H1 (cell line): ENCODE measurements at places on chromosomes 12 and 14. TPM values are rescaled to one million over a fixed set of nuclear protein-coding genes. Genes with fewer than 3 reads are reported as not detected.

- no peaks in the 10 kb centered on the region for H3K36me3 ChIP-seq
- H3K27ac ChIP-seq = no peak overlapping the region
- no peaks in the 10 kb centered on the region for H3K27me3 ChIP-seq
- H3K4me1 ChIP-seq = no peaks in the 10 kb centered on the region
- no peak for DNase-seq
Measured at GRCh38 chr14:104356020-104356737, 217.8 kb downstream of the KIF26A start.

The VTI1B gene
- 98.7 and 104 TPM in 2 replicates for total RNA-seq

GRCh38 chr12:7995266-7995963 is 37.1 kb upstream of the FOXJ2 start:
- H3K27me3 ChIP-seq = no peaks in the 10 kb centered on the region
- no peaks in the 10 kb centered on the region for H3K36me3 ChIP-seq
- H3K4me3 ChIP-seq = no peak overlapping the region
- H3K4me1 ChIP-seq = no peaks in the 10 kb centered on the region; the same call in 1 of the 2 replicates
- DNase-seq = peak; percentile 38

- no peak overlapping the region for H3K27ac ChIP-seq
- H3K27me3 ChIP-seq = no peaks in the 10 kb centered on the region
- peaks cover 2% of the 10 kb centered on the region; the same call in 1 of the 2 replicates for H3K36me3 ChIP-seq
- peaks cover 7% of the 10 kb centered on the region for H3K4me1 ChIP-seq
- no peak for DNase-seq
- H3K4me3 ChIP-seq = no peak overlapping the region
Measured at GRCh38 chr12:121241156-121241970, 31.4 kb downstream of the P2RX4 start.

DNA sequence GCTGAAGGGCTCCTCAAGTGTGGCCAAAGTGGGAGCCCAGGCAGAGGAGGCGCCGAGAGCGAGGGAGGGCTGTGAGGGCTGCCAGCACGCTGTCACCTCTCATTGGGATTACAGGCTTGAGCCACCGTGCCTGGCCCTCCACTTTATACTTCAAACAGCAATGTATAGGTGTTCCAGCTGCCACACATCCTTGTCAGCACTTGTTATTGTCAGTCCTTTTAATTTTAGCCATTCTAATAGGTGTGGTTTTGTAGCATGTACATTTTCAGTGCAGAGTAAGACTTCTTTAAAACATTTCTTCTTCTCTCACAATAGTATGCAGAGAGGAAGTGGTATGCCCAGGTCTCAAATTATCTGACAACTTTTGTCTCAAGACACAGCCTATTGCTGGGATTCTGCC is 27.5 kb upstream of the HNF1A start:
- no peak overlapping the region for H3K27ac ChIP-seq

DNA sequence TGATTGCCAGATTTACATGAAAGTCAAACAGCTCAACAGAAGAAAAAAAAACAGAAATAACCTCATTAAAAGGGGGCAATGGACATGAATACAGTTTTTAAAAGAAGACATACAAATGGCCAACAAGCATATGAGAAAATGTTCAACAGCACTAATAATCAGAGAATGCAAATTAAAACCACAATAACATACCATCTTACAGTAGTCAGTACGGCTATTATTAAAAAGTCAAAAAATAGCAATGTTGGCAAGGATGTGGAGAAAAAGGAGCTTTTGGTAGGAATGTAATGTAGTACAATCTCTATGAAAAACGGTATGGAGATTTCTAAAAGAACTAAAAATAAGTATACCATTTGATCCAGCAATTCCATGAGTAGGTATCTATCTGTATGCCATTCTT is 272.1 kb downstream of the CEP128 start:
- H3K27me3 ChIP-seq = no peaks in the 10 kb centered on the region
- H3K4me3 ChIP-seq = no peak overlapping the region
- no peaks in the 10 kb centered on the region for H3K36me3 ChIP-seq
- H3K4me1 ChIP-seq = no peaks in the 10 kb centered on the region

- no peaks in the 10 kb centered on the region for H3K36me3 ChIP-seq
- no peak overlapping the region for H3K4me3 ChIP-seq
- no peak overlapping the region for H3K27ac ChIP-seq
- DNase-seq = no peak
Measured at GRCh38 chr12:100741084-100741711, 53.4 kb upstream of the ANO4 start.

The MIPOL1 gene
- total RNA-seq = 18.6 and 23.9 TPM in 2 replicates

DNA sequence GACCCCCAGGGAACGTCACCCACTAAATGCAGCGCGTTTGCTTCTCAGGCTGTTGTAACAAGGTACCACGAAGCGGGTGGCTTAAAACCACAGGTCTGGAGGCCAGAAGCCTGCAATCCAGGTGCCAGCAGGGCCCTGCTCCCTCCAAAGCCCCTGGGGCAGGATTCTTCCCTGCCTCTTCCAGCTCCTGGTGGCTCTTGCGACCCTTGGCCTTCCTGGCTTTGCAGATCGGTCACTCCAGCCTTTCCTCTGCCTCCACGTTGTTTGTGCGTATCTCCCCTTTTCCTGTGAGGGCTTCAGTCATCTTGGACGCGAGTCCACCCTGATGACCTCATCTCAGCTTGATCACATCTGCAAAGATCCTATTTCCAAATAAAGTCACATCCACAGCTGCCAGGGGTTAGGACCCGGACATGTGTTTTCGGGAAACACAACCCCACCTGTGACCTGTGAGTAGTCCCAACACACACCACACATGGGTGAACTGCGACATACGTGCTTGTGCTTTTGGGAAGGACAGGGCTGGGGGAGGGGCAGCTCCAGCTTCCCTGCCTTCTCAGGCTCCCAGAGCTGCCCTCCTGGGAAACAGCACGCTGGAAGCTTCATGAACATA is 114.5 kb upstream of the NCOR2 start:
- H3K27me3 ChIP-seq = no peaks in the 10 kb centered on the region
- peaks cover 3% of the 10 kb centered on the region; the same call in 1 of the 2 replicates for H3K4me1 ChIP-seq
- H3K36me3 ChIP-seq = no peaks in the 10 kb centered on the region
- no peak overlapping the region for H3K4me3 ChIP-seq
